ENCODE measurements at places on chromosomes 5 and 9.

- DNase-seq = no peak
These were observed 297.8 kb downstream of the CWC27 start for GRCh38 chr5:65066387-65067146.

DNA sequence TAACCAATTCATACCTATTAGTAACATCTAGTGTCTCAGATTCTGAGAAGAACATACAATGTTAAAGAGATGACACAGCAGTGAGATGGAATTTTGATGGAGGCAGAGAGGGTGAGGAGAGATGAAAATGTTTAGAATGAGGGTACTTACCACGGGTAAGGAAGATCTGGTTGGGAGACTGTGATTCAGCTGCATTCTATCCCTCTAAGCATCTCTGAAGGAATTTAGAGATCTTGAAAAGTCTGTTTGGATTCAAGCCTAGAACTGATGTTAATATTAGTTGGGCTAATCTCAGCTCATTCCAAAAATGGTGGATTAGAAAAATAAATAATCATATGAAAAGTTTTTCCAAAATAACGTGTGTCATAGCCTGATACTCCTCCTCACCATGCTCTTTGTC lies 191.5 kb upstream of the CLINT1 start:
- DNase-seq = no peak

GRCh38 chr5:127891942-127892341 lies 188.8 kb downstream of the CCDC192 start:
- no peak for DNase-seq

- DNase-seq = no peak
These were observed 9.2 kb upstream of the RASA1 start for GRCh38 chr5:87258507-87258906.

GRCh38 chr9:114775121-114775520 lies 30.7 kb downstream of the TNFSF15 start:
- DNase-seq = no peak

- no peak for DNase-seq
These were observed 505.5 kb downstream of the MAT2B start for GRCh38 chr5:164010900-164011299.

DNA sequence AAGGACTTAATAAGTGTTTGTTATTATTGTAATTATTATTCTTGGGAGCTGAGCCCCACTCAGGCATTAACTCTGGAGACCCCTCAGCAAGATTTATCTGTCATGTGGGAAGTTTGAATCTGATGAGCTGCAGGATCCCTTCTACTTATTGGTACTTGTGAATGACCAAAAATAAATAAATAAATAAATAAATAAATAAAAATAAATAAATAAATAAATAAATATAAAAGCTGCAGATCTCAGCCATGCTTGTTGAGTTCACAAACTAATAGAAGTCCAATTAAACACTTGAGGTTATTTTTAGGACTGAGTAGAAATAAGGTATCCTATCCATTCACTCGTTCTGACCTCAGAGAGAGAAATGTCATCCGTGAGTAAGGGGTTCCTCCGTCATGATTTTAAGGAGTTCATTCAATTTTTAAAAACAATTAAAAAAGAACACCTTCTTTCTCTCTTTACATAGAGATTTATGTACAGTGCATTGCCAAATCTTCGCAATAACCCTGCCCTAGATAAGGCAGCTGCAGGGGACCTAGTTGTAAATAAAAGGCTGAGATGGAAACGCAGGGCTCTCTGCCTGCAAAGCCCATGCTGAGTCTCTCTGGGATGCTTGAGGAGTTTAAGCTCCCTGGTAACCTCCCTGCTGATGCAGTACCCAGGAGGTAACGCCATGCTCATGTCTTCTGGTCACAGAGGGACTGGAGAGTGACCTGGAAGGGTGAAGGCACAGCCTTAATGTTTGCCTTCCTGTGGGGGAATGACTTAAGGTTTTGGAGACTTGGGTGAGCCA lies 1.2 kb downstream of the EFCAB9 start:
- DNase-seq = no peak

DNA sequence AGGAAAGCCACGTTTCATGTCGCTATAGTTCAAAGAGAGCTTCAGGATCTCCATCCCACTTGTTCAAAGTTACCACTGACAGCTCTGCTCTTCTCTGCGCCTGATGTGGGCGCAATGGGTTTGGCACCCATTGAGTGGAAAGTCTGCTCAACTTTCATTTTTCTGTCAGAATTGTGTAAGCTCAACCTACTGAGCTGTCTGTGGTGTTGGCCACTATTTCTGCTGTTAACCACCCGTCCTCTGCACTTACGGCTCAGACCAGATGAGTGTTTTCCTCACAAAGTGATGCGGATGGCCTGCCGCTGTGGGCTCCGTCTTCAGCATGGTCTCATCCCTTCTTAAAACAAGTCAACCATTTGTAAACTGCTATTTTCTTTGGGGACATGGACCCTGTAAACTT lies 131.2 kb downstream of the WNK2 start:
- no peak for DNase-seq

DNA sequence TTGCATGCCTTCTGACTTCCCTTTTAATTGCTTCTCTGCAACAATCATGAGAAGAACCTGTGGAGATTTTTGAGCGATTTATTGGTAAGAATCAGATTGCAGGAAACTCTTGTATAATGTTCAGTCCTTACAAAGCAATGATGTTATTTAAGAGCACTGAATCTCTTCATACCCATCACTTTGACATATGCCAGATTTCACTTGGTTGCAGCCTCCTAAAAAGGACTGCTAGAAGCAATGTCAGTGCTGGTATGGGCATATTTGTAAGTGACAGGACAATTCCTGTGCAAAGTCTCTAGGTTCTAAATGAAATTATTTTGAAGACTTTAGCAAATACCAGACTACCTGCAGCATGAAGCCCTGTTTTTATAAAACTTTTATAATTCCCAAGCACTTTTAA lies 2272.7 kb upstream of the WWC1 start:
- no peak for DNase-seq

DNA sequence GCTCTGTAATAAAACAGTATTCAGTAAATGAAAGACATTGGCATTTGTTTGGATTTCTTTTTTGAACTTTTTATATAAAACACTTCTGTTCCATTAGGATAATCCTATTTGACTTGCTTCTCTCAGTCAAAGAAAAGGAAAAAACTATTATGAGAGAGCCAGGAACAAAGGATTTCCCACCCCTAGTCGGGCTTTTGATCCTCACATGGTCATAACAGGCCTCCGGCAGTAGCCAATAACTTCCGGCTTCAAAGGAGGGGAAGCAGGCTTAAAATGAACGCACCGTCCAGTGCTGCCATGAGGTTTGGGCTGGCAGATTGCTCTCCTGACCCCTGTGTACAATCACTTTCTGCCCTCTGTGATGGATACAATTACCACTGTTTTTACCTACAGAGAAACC lies 209.3 kb downstream of the ZNF608 start:
- no peak for DNase-seq

DNA sequence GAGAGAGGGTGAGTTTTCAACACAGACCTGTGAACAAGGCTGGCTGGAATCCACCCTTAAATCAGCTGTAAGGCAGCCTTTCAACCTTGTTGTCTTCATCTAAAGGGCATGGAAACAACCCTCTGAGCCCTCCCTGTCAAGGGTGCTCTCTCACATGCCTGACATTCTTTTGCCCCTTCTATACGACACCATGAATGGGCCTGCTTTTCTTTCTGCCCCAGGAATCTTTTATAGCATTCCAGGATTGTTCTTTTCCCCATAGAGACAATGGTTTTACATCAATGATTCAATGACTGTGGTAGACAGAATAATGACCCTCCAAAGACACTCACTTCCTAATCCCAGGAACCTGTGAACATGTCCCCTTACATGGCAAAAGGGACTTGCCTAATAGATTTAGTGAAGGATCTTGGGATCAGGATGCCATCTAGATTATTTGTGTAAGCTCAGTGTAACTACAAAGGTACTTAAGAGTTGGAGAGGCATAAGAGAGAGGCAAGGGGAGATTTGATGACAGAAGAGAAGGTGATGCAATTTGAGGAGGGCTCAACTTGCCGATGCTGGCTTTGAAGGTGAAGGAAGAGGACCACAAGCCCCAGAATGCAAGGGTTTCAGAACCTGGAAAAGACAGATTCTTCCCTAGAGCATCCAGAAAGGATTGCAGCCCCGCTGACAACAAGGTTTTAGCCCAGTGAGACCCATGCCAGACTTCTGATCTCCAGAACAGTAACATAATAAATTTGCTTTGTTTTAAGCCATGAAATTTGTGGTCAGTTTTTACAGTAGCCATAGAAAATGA lies 29.2 kb upstream of the HMHB1 start:
- DNase-seq = no peak

DNA sequence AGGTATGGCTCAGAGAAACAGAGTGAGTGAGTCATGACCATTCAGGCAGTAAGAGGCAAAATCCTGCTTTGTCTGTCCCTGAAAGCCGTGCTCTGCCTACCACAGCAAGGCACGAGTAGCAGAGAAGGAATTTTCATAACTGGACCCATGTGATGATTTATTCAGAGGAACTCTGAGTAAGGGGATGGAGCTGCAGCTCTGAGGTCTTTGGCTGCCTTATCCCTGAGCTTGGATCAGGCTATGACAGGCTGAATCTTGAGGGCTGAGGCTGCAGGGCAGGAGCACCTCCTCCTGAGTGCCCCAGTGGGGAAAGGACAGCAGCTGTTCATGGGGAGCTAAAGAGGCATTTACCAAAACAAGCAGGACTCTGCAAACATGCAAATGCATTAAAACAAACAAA lies 183.4 kb downstream of the PAPPA start:
- no peak for DNase-seq

DNA sequence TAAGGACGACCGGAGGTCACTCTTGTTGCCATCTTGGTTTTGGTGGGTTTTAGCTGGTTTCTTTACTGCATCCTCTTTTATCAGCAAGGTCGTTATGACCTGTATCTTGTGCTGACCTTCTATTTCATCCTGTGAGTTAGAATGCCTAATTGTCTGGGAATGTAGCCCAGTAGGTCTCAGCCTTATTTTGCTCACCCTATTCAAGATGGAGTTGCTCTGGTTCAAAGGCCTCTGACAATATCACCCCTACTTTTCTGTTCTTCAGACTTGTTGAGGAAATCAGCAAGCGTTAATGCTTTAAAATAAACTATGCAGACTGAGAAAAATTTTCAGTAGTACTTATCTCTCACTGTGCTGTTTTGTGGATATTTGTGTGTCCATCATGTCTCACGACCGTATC lies 92.6 kb downstream of the MTRR start:
- no peak for DNase-seq

DNA sequence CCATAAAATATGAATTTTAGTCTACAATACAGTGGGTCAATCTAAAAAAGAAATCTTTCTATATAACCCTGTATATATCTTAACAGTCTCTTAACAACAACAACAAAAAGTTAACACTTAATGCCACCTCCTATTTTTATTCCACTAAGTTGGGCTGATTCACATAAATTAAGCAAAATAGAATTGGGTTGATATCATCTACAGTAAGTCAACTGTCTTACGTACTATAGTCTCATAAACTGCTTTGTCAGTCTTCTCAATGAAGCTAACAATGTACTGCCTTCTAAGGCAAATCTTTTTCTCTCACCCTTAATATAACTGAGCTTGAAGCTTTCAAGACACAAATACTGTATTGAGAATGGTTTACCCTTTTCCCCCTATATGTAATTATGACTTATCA lies 185.7 kb downstream of the ADAMTS6 start:
- DNase-seq = no peak

DNA sequence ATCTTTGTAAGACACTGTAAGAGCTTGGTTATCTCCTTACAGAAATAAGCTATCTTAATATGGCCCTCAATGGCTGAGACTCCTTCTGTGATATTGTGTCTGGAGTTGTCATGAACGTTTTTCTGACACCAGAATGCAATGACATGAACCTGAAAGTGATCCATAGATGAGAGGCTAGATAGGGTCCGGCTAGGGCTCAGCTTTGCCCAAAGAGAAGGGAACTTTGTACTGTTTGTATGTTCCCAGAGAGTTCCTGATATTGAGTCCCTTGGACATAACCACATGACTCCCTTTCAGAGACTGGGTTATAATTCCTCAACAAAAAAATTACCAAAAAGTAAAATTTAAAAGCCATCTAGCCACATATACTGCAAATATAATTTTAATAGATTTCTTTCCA lies 575.8 kb upstream of the CLINT1 start:
- DNase-seq = no peak

Measured in GM18507 (cell line).